ENCODE measurements at places on chromosomes 5 and 9.
A peak's percentile ranks its signal among the peaks of the same experiment; 100 is the strongest.

- no peak for DNase-seq
Observed at GRCh38 chr9:121684381-121685145, 33.1 kb downstream of the DAB2IP start.

GRCh38 chr5:169567079-169567478 lies 16.5 kb upstream of the SPDL1 start:
- no peak for DNase-seq

GRCh38 chr9:113350937-113351336 lies 1.6 kb downstream of the BSPRY start:
- DNase-seq: no peak

DNA sequence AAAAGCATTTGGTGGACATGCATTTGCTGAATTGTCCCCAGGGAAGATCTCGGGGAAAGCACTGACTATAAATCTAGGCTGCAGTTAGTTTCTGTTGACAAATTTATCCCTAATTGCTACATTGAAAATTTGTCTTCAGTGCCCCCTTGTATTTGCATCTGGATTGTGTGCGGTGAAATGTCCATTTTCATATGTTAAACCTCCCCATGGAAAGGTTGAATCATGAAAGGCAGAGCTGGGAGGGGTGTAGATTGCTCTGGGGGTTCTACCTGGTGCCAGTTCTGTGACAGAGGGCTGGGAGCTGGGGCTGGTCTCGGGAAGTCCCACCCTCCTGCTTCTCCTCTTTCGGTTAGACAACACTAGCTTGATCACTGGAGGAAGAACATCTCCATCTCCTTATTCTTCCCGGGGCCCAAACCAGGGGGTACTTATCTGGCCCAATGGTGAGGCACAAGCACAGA lies 101.9 kb downstream of the GADD45G start:
- no peak for DNase-seq

DNA sequence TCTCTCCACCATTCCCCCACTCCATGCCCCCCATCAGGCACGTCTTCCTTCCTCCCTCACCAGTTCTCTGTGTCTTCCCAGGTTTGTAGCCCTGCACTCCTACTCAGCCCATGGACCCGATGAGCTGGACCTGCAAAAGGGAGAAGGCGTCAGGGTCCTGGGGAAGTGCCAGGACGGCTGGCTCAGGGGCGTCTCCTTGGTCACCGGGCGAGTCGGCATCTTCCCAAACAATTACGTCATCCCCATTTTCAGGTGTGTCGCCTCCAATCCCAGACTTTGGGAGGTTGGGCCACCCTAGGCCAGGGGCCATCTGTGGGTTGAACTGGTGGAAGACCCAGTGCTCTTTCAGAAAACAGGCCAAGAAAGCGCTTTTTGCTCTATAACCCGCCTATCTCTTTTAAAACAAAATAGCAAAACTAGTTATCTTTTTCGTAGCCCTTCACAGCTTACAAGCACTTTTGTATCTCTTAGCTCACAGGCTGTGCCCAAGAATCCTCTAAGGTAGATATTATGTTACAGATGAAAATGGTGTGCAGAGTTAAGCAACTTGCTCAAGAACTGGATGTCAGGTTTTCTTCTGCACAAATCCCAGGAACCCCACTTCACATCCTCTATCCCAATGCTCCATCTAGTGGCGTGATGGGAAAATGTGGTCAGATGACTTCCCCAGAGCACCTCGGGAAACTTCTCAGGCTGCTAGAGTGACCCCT lies 56.2 kb downstream of the PLAC8L1 start:
- DNase-seq: peak; percentile 20

DNA sequence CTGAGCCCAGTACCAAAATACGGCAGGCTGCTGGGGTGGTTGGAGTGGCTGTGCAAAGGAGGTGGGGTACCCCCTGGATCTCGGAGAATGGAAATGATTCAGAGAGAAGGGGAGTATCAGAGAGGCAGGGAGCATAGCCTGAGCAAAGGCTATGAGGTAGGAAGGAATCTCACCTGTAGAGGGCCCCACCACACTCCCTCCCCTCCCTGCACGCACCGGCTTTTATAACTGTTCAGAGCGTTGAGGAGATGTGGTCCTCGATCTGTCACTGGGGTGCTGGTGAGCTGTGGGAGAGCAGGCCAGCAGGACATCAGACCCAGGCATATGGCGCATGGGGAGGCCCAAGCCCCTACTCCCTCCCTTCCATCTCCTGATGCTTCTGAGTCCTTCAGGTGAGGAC lies 13.2 kb downstream of the PHF19 start:
- no peak for DNase-seq

DNA sequence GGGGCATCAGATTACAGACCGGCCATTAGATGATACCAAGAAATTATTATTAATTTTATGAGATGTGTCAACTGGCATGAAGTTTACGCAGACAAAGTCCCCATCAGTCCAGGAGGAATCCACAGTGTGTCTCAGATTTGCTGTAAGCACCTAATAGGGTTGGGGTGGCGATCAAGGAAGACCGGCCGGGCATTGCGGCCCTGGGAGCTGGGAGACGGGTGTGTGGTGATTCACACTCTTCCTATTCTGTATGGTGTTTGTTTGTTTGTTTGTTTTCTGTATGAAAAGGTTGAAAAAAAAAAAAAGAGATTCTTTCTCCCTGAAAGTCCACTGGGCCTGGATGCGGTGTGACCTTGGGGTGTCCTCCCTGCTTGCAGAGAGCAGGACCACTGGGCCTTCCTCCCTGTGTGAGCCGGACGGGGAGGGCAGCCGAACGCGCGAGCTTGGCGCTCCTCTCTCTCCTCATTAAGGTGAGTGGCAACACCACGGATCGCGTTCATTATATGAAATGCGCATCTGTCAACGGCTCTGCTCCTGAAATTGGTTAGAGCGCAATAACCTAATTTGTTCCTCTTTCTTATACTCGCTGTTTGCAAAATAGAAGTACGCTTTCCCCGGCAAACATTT lies 15.1 kb downstream of the RASGEF1C start:
- no peak for DNase-seq

DNA sequence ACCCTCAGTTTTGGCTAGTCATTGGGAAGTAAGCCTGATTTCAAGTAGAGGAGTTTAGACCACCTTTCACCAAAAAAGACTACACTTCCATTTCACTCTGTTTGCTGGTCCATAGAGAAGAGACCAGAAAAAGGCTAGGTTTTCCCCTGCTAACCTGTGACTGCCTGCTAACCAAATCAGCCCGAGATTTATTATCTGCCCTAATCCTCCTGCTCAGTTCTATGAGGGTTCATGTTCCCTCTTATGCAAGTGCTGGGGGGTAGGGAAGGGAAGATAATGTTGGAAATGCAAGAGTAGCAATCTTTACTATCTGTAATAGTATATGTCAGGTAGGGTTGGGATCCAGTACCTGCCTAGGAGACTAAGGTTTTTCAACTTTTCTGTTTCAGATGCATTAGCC lies 51.6 kb upstream of the CCNG1 start:
- DNase-seq: no peak

GRCh38 chr5:75197745-75198144 lies 38.9 kb downstream of the ANKRD31 start:
- DNase-seq: no peak

- DNase-seq: no peak
Observed at GRCh38 chr9:33868440-33868973, 51.5 kb downstream of the UBE2R2 start.

GRCh38 chr9:119956111-119956510 lies 586.9 kb upstream of the BRINP1 start:
- no peak for DNase-seq

GRCh38 chr5:43386960-43387362 lies 25.2 kb downstream of the CCL28 start:
- no peak for DNase-seq

- DNase-seq: peak; percentile 71
Observed at GRCh38 chr5:139105621-139106071, 92.5 kb downstream of the SIL1 start.

DNA sequence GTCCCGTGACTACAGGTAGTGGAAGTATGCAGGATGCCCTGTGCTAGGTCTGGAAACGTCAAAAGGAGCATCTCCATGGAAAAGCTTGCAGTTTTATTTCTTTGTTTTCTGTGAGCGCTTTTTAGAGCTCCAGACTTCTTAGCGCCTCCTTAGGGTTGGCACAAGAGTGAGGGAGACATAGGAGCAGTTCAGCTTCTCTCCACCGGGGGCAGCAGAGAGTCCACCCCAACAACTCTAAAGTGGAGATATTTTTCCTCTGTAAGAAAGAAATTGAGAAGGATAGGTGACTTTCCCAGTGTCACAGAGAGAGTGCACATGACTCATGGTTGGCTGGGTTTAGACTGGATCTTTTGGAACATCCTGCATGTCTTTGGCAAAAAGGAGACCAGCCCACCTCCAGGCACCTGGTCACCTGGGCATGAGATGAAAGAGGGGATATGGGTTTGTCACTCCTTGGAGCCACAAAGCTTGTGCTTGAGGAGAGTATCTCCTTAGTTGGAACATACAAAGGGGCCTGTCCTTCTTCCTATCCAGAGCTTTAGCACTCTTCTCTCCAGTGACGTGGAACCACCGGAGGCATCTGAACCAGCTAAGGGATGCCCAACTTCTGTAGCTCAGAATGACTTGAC lies 637.7 kb downstream of the SEMA5A start:
- peak; percentile 12 for DNase-seq

DNA sequence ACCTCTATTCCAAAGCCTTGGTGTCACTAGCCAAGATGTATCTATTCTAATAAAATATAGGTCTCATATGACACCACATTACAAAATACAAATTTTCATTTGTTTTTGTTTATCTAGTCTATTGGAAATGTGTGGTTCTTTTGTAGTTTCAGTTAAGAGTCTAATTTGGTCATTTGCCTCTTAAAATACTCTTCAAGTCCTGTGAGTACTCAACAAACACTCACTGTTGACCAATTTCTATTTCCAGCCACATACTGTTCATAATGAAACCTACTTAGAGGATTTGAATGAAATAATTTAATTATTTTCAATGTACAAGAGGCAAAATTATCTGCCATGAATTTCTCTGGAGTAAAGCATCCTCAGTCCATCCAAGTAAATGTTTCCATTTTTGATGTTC lies 40.6 kb downstream of the SLC1A3 start:
- DNase-seq: no peak

GRCh38 chr9:77763566-77763965 lies 115.4 kb upstream of the GNA14 start:
- DNase-seq: no peak

- no peak for DNase-seq
Observed at GRCh38 chr5:150642991-150643710, 2.7 kb downstream of the SYNPO start.

- DNase-seq: peak; percentile 74
Observed at GRCh38 chr5:1161108-1161832, 40.1 kb upstream of the SLC6A19 start.

DNA sequence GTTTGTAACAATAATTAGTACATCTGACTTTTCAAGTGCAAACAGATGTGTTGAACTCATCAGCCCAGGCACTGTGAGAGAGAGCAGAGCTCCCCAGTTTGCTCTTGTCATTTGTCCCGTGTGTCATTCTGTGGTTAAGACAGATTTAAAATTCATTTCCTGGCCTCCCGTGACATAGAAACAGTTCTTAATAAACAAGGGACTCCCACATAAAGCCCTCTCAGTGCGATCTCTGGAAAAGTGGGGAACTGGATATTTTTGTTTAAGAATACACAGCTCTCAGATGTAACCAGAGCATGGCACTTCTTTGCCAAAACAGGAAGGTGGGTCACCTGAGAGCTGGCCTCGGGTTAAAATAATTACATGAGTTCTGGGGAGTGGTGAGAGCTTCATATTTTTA lies 58.6 kb downstream of the PRKACG start:
- no peak for DNase-seq

GRCh38 chr9:134273647-134274046 lies 52.6 kb upstream of the RXRA start:
- no peak for DNase-seq

GRCh38 chr9:101026824-101027223 lies 1.7 kb upstream of the PLPPR1 start:
- peak; percentile 90 for DNase-seq

- DNase-seq: peak; percentile 72
Observed at GRCh38 chr9:19922476-19923118, 133.8 kb upstream of the SLC24A2 start.

DNA sequence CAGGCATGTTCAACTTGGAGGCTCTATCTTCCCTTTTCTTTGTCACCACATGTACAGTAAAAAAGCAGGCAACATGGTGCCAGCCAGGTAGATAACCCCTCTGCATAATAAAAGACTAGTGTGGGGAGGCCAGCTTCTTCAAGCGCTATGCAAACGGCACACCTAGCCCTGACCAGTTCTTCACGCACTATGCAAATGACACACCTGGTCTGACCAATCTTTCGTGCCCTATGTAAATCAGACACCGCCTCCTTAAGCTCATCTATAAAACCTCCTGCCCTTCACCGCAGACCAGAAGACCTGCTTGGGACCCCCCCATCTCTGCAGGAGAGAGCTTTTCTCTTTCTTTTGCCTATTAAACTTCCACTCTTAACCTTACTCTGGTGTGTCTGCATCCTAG lies 28.1 kb upstream of the UGCG start:
- DNase-seq: no peak

DNA sequence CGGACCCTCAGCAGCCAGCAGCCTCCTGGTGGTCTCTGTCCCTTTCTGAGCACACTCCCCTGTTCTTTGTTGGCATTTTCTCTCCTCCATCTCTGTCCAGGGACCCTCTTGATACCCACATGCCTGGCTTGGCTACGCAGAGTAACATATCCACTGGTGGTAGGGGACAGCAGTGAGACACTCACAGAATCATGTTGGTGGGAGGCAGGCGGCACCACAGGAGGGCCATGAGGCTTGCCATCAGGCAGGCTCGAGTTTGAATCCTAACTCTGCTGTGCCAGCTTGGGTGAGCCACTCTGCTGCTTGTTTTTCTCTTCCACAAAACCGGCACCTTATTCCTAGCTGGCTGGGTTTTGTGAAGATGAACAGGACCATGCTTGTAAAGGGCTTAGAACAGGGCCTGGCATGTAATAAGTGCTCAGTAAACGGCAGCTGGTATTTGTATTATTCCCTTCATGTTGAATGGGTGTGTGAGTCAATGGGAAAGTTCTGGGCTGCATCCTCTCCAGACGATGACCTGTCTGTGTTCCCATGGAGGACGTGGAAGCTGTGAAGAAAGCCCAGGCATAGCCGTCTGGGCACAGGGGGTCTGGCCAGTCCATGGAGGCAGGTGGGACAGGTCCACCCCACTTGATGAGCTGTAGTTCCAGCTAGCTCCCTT lies 2.3 kb downstream of the COL27A1 start:
- DNase-seq: no peak

DNA sequence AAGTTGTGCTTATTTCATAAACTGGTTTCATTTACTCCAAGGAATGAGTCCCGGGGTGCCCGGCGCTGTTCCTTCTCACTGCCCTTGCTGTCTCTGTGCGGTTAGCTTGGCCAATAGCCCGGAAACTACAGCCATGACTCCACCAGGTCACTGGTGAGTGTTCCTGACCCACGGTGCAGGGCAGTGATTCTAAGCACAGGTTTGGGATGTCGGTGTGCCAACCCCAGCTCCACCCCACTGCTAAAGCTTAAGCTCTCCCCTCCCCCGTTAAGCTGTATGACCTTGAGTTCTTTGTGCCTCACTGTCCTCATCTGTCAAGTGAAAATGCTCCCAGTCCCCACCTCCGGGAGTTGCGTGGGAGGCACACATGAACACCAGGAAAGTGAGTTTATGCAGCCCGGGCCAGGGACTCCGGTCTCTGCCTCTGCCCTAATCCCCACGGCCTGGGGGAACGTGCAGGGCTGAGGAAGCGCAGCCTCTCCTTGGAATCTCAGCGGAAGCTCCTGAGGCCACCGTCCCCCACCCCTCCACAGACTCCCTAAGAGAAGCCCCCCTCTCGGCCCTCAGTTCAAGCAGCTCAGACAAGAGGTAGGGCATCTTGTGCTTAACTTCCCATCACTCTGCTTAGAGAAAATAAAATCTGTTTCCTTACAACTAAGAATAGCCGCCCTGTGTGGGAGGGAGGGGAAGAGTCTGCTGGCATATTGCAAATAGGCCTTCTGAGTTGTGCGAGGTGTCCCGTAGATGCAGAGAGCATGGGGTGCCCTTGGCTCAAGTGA lies 92.0 kb upstream of the RAI14 start:
- no peak for DNase-seq
